ENCODE measurements at places on chromosomes 7 and 10.
A peak's percentile ranks its signal among the peaks of the same experiment; 100 is the strongest.

DNA sequence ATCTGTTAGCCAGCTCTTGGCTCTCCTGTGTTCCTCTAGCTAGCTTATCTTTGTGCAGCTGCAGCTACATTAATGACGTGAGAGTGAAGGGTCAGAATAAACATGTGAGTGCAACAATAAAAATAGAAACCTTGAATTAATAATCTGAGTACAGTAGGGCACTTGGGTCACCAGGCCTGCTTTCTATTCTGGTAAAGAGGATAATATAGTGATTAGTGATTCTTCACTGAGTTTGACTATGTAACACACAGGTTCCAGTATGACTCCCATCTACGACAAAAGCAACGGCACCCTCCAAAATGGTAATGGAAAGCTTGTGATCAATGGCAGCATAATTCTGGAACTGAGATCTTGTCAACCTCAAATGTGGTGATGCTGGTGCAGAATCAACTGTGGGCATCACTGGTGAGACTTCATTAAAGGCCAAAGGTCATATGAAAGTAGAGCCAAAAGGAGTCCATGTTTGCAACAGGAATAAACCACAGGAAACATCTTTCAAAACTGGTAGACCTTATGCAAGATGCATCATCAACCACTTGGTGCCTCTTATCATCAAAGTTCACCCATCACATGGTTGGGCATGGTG lies 77.6 kb downstream of the NRBF2 start:
- DNase-seq, result no peak

- no peak for DNase-seq
Observed at GRCh38 chr10:6770846-6771245, 190.8 kb upstream of the PRKCQ start.

GRCh38 chr7:95095966-95096540 lies 188.7 kb downstream of the PPP1R9A start:
- no peak for DNase-seq

DNA sequence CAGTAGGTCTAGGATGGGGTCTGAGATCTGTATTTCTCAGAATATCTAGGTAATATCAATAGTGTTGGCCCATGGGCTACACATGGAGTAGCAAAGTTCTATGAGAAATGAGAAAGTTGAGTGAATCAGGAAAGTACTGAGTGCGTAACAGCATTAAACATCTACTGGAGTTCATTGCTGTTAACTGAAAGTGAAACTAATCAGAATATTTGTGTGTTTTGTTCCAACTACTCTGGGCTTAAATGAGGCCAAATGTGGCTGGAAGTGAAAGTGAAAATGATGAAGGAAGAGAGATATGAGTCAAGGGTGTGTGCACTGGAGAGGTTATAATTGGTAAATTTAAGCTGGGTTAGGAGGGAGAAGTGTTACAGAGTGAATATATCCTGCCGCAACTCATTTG lies 46.5 kb downstream of the TMEM106B start:
- peak; percentile 32 for DNase-seq

- DNase-seq, result no peak
Observed at GRCh38 chr7:147563669-147564068, 1026.9 kb upstream of the C7orf33 start.
